Neural crest cell (in vitro differentiated cells): ENCODE measurements at places on chromosomes 7 and 10.

DNA sequence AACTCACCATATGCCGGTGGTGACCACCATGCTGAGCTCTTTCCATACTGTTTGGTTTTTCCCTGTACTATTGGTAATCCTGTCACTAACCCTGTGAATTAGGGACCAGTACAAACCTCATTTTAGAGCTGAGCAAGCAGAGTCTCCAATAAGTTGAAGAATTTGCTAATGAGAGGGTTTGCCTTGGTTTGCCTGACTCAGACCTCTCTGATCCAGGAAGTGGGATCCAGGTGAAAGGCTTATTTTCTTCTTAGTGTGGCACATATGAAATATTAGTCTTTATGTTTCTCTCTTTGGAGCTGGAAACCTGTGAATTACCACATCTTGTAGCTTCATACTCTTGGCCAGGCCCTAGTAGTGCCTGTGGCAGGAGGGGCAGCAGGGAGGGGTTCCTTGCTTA is 114.1 kb upstream of the IGFBP3 start:
- no peak for DNase-seq

DNA sequence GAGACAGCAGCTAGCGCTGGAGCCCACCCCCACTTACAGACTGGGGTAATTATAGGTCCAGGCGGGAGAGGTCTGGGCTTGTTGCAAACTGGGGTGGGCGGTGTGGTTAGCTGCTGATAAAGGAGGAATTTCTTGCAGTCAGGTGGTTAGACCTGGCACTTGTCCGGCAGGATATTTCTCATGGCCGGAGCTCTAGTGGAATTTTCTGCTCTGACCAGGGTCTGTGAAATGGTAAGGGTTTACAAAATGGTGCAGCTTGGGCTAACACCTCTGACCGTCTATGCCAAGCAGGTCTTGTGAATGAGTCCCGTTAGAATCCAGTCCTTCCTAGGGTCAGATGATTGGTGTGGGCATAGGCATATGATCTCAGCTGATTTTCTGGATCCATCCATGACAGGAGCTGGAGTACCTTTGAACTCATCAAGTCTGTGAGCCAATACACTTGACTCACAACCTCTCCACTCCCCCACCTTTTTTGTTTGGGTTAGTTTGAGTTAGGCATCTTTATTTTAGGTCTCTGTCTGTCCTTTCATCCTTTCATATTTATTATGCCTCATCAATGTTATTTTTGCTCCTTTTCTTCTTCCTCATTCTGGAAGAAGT is 213.4 kb downstream of the SUGCT start:
- DNase-seq: no peak

GRCh38 chr10:129658376-129659072 is 191.5 kb downstream of the MGMT start:
- no peak for DNase-seq

- no peak for DNase-seq
Observed at GRCh38 chr7:128939861-128940410, 2.2 kb downstream of the IRF5 start.

DNA sequence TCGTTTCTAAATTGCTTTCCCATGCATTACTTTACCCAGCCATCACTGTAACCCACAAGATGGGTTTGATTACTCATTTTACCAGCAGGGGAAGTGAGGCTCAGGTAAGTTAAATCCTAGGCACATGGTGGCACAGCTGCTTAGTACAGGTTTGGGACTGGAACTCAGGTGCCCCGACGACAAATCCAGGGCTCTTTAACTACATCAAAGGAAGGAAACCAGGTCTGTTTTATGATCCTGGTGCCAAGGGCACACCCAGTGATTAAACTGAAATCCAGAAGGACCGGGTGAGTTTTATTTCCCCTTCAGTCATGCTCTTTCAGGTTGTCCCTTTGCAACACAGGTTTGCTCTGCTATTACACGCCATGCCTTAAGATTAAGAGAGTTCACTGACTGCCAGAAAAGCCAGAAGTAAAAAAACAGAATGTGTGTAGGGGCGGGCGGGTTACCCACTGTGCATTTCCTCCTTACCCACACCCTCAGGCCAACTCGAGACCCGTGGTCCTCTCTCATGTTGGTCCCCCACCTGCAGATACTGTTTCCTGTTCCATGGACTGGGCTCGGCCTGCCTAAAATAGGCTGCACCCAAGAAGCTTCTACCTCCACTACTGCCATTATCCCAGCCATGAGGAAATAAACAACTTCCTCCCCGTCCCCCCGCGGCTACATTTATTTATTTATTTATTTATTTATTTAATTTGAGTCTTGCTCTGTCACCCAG is 55.1 kb upstream of the KDM7A start:
- no peak for DNase-seq

DNA sequence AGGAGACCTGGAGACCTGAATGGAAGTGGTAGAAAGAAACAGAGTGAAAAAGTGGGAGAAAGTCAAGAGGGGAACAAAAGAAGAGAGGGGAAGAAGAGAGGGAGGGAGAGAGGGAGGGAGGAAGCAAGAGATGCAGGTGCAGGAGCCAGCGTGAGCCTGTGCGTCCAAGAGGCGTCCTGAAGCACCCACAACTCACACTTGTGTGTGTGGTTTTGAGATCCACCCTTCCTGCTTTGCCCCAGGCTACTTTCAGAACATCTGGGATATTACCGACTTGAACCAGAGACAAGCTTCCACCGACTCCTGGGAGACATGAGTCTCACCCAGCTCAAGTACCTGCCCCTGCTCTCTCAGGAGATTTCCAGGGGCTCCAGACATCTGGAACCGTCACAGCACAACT is 9.8 kb downstream of the AFAP1L2 start:
- DNase-seq: no peak

DNA sequence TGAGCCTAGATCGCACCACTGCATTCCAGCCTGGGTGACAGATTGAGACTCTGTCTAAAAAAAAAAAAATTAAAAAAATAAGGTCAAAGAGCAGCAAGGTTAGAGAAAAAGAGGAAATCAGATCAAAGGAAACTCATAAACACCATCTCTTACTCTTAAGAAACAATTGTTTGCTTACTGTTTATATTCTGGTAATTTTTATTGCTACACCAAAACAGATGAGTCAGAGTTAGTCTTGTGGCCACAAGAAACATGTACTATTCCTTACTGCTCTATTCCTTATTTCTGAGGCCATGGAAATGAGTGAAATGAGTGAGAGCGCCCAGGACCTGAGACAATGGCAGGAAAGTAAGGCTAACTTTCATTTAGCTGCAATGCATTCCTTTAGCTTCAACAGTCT is 387.3 kb downstream of the HPSE2 start:
- DNase-seq: no peak

GRCh38 chr7:24729365-24730017 is 27.8 kb downstream of the GSDME start:
- DNase-seq: no peak

- DNase-seq: no peak
Observed at GRCh38 chr7:34365011-34365410, 293.0 kb upstream of the NPSR1 start.

DNA sequence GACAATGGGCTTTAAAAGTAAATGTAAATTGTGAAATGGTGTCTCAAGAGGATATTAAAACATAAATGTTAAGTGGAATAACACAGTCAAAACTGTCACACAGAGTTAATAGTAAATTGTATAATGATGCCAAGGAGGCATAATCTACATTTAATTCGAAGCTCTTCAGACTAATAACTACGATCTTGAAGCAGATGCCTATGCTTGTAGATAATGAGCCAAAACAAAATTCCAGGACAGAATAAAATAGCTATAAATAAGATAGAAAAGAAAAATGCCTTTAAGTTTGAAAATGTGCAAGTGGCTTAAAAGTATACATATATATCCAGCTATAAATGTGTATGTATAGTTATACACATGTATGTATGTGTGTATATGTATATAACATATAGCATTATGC is 17.5 kb downstream of the TWIST1 start:
- no peak for DNase-seq

- no peak for DNase-seq
Observed at GRCh38 chr10:34360984-34361383, 454.1 kb downstream of the PARD3 start.

GRCh38 chr10:97059006-97059871 is 126.5 kb downstream of the SLIT1 start:
- DNase-seq: no peak

GRCh38 chr7:122123746-122124145 is 20.3 kb downstream of the AASS start:
- DNase-seq: no peak

GRCh38 chr10:125160856-125161706 is 718 bp upstream of the CTBP2 start:
- DNase-seq: peak; percentile 70

DNA sequence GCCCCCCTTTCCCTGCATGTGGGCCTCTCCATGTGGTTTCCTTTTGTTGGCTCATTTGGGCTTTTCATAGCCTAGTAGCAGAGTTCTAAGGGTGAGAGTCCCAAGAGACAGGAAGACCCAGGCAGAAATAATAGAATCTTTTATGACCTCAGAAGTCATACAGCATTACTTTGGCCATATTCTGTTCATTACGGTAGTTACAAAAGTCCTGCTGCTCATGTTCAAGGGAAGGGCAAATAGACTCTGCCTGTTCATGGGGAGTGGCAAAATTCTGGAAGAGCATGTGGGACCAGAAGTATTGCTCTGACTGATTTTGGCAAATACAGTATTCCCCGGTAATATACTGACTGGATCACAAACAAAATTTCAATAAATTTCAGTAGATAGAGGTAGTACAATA is 910.3 kb downstream of the LRMDA start:
- no peak for DNase-seq

GRCh38 chr7:30900053-30900452 is 11.6 kb upstream of the AQP1 start:
- DNase-seq: no peak

DNA sequence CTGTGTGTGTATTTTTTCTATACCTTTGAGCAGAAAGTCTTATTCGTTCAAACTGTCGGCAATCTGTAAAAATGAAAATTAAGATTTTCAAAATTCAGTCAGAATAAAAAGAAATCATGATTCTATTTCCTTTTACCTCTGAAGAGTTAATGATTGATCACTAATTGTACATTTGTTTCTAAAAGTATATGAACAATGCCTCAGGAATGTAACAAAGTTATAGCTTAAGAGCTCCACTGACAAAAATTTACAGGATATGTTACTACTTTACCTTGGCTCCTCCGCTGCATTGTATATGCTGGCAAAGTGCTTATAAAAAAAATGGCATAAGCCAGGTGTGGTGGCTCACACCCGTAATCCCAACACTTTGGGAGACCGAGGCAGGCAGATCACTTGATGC is 225.7 kb downstream of the VTI1A start:
- no peak for DNase-seq

DNA sequence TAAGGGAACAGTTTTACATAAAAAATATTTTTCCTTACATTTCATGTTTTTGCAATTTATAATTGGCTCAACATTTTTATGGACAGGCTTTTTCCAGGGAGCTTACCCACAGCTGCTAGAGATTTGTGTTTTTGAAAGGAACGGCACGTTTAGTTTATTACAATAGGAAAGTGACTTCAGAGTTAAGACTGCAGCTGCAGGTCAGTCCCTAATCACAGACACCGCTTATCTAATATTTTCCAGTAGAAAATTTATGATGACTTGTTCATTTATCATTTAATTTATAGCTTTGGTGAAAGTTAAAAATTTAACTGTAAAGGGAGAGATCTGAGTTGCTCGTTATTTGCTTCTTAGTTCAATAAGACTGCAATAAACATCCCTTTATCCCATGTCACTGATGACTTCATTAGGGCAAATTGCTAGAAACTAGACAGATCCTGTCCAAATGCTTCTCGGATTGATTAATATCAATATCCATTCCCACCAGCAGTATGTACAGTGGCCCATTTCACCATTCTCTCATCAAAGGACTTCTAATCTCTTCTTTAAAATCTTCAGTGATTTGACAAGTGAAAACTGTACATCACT is 97.0 kb upstream of the ODAD2 start:
- DNase-seq: no peak

DNA sequence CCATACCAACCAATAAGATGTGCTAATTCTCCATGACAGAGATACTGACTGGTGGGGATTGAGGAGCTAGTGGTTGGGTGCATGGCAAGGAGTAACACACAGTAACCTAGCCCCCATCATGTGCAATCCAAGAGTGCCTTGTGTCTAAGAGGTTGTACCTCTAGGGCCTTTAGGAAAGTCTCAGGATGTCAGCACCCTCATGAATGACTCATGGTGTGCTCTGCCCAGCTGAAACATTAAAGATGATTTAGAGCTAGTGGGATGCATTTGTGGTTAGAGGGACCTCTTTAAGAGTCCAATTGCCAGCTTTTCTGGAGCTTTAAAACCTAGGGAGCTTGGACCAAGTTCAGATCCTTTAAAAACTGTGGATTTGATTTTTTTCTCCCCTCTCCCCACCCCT is 181.1 kb downstream of the HERPUD2 start:
- no peak for DNase-seq

DNA sequence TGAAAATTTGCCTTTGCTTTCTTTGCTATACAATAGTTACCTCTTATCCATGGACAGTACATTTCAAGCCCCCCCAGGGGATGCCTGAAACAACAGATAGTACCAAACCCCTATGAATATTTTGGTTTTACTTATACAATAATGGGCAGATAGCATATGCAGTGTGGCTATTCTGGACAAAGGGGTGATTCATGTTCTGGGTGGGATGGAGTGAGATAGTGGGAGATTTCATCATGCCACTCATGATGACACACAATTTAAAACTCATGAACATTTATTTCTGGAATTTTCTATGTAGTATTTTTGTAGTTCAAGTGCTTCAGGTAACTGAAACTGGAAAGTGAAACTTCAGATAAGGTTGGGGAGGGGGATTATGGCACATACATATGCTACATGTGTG is 12.0 kb downstream of the STARD3NL start:
- no peak for DNase-seq

GRCh38 chr10:100826661-100826982 is 81.2 kb downstream of the PAX2 start:
- no peak for DNase-seq

DNA sequence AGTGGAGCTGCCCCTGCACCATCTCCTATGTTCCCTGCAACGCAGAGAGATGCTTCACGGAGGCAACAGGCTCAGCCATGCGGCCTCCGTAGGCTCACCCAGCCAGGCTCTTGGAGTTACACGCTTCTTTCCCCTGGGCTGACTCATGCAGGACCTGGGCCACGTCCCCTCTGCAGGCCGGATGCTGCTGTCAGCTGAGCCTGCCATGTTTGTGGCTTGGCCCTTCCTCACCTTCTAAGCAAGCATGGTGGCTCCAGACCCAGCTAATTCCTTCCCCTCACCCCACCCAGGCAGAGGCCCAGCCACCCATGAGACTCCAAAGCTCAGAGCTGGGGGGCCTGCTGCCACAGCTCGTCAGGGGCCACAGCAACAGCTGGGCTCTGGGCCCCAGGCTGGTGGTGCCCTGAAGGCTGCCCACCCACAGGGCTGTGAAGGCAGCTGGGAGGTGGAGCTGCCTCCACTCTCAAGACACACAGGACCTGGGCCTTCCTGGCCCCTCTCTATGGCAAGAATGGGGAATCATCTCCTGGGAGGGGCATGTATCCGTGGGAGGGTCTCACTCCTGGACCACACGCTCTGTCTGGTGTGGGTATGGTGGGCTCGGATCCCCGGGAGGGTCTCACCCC is 219.6 kb downstream of the ELFN1 start:
- DNase-seq: no peak

- DNase-seq: no peak
Observed at GRCh38 chr10:71158251-71158650, 54.1 kb upstream of the UNC5B start.

- DNase-seq: no peak
Observed at GRCh38 chr7:66355756-66356155, 150.6 kb downstream of the TPST1 start.
